ENCODE measurements at places on chromosomes 2 and 18.

DNA sequence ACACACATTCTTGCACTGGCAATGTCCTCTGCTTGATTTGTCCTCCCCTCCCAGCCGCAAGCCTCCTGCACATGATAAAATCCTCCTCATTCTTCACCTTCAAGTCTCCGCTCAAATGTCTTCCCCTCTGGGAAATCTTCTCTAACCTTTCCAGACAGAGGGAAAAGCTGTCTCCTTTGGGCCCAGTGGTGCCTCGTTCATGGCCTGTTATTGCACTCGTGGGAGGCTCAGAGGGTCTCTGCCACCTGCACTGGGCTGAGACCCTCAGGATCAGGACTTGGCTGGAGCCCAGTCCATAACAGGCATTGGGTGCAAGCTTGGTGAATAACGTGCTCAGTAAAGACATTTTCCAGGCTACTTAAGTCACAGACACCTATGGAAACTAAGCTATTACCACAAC is 68.6 kb downstream of the PTGR3 start:
- DNase-seq = no peak

- no peak for DNase-seq
These were observed 27.4 kb downstream of the CDK15 start for GRCh38 chr2:201833781-201834180.

GRCh38 chr18:26919627-26920026 is 54.1 kb upstream of the AQP4 start:
- no peak for DNase-seq

- DNase-seq = no peak
These were observed 87.8 kb upstream of the RBMS1 start for GRCh38 chr2:160581448-160581847.

DNA sequence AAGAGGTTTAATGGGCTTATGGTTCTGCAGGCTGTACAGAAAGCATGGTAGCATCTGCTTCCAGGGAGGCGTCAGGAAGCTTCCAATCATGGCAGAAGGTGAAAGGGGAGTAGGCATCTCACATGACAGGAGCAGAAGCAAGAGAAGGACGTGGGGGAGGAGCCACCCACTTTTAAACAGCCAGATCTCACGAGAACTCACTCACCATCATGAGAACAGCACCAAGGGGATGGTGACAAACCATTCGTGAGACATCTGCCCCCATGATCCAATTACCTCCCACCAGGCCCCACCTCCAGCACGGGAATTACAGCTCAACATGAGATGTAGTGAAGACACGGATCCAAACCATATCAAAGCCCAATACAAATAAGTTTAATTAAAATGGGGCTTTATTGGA is 113.8 kb downstream of the ATL2 start:
- DNase-seq = no peak

DNA sequence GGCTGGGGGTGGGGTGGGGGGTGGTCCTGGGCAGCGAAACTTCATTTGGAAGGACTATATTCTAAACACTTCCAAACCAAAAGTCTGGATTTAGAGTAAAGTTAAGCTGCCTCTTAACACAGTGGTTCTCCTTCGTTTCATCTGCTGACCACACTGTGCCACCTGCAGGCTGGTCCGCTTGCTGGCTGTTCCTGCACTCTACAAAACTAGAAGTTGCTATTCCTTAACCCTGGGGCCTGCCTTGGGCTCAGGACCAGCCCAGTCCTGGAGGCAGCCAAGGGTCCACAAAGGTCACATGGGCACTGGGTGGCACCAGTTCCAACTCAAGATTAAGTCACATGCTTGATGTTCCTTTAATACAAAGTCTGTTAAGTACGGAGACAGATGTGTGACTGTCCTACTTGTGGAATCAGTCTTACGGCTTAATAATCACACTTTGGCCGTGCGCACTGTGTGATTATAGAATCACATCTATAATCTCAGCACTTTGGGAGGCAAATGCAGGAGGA is 195.4 kb downstream of the FAM210A start:
- peak; percentile 50 for DNase-seq

GRCh38 chr2:106105151-106105922 is 88.8 kb downstream of the UXS1 start:
- no peak for DNase-seq

DNA sequence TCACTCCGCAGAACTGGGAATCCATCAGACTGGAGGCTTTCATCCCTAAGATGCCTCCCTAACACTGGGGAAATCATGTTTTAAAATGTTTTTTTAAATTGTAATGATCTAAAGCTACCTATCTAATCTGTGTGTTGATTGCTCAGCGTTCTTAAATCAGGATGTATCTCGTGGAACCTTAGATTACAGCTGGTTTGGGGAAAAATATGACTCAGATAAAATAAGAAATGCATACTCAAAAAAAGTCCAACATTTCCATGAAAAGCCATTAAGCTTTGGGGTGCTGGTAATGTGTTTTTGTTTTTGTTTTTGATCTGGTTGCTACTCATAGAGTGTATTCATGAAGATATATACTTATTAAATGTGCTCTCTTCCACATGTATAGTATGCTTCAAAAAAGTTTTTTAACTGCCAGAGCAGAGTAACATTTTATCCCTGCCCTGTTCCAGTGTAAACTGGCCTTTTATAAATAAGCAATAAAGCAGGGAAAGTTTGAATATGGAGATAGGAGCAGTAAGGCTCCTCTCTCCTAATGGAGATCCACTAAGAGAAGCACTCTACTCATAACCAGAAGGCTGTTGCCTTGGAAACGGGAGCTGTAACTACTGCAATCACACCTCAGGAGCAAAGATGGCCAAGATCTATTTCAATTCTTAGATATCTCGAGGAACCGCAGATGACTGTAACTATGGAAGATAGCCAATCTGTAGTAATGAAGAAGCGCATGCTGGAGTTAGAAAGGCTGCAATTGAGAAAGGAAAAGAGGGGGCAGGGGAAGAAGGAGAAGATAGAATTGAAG is 41.6 kb downstream of the ANKRD44 start:
- DNase-seq = no peak

GRCh38 chr18:13735681-13736080 is 9.2 kb downstream of the RNMT start:
- no peak for DNase-seq

DNA sequence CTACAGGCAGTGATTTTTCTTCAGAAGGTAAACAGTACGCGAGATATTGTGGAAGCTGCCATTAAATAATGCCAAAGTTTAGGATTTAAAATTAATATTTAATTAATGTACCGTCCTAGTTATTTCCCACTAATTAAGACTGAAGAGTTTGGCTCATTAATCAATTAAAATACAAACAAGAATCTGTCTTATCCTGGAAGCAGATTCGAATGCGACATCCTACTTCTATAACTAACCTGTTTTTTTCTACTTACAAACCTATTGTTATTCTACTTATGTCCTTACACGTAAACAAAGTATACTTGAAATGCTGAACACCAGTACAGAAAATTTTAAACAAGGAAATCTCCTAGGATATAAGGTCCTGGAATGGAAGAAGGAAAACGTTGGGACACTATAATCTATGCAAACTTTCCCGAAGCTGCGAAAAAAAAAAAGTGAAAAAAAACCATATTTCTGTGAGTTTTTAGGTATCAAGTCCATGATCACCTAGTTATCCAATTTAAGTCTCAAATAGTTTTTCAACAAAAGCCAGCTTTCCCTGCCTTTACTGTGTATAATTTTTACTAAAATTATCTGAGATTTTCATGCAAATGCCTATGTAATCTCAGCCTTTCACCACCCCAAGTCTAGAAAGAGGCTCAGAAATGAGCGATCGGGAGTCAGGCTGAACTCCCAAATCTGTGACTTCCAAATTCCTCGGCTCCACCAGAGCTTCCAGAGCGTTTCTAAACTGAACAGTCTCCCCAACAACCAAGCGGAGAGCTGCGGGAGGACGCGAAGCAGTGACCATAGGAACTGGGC is 1.2 kb upstream of the C2orf15 start:
- no peak for DNase-seq

DNA sequence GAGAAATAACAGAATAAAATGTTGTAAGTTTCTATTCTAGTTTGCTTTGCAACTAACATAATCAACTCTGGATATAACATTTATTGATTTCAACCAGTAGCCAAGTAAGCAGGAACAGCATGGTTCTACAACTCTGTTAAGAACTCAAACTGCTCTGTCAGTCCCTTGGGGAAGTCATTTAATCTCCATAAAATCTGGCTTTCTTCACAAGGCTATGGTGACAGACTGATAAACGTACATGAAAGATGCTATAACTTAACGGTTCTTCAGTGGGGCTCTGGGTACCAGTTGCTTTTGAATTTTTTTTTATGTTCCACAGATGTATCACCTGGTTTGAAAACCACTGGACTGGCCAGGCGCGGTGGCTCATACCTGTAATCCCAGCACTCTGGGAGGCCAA is 10.3 kb downstream of the PSME4 start:
- DNase-seq = no peak

GRCh38 chr2:8566774-8567468 is 114.9 kb upstream of the ID2 start:
- DNase-seq = no peak

GRCh38 chr2:45664635-45665261 is 13.3 kb downstream of the PRKCE start:
- DNase-seq = no peak

DNA sequence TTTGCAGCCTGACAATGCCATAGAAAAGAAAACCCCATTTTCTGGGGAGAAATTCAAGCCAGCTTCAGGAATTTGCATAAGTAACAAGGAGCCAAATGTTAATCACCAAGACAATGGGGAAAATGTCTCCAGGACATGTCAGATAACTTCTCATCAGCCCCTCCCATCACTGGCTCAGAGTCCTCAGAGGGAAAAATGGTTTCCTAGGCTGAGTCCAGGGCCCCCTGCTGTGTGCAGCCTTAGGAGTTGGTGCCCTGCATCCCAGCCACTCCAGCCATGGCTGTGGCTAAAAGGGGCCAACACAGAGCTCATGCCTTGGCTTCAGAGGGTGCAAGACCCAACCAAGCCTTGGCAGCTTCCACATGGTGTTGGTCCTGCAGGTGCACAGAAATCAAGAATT is 63.7 kb upstream of the FANCL start:
- no peak for DNase-seq

- DNase-seq = no peak
These were observed 84.7 kb downstream of the RBMS1 start for GRCh38 chr2:160408959-160409291.

DNA sequence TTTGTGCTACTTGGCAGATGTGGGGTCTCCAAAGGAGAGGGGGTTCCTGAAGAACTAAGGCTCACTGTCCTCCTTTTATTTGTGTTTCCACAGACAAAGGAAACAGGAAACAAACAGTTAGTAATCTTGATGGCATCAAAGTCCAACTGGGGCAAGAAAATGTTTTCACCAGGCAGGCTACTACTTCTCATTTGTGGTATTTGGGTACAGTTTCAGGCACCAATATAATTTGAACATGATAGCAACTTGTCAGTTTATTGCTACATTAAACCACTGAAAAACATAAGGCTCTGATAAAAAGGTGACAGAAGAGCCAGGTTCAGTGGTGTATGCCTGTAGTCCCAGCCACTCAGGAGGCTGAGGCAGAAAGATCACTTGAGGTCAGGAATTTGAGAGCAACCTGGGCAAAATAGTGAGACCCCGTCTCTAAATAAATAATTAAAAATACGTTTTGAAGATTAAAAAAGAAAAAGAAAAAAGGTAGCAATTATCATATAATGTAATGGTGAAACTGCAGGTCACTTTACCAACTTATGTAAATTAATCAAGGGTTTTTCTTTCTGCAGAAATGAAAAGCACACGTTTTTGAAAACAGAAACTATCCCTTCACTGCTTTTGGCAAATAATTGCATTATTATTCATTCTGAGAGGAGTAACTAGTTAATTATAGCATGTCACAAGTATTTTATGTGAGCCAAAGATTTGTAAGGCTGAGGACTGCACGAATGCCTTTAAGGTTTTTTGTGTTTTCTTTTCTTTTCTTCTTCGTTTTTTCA is 157.5 kb upstream of the CAVIN2 start:
- no peak for DNase-seq

- no peak for DNase-seq
These were observed 585.0 kb downstream of the BCL11A start for GRCh38 chr2:59968441-59968840.

DNA sequence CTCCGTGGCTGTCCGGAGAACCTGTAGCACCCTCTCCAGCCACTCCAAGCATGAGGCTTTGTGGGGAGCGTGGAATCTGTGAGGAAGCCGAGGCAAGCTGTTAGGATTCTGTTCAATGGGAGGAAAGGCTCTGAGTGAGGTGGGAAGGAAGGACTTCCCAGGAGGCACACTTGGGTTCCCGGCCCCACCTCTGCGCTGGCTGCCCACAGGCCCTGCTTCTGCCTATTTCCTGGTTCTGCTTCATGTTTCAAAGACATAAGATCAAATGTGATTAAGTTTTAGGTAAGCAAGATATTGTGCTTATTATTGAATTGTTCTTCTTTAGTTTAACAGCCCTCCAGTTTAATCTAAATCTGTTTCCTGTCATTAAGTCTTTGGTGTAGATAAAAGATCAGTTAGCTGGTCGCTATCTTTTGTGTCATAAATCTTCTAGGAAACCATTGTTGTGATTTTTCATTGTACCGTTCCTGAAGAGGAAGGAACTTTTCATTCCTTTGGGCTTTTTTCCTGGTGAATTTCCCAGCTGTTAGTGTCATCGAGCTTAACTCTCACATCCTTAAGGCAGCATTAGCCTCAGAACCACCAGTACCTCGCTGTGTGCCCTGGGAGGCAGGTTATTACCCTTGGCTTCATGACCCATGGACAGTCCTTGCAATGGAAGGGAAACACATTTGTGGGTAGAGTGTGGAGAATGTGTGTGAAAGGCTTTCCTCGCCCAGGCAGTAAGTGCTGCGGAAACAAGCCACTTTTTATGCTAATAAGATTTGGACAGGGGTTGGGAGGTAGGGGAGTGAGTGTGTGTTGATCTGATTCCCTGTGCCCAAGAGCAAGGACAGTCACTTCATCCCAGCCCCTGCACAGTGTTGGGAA is 61.9 kb upstream of the ALPP start:
- DNase-seq = peak; percentile 9

- no peak for DNase-seq
These were observed 91.5 kb downstream of the LIMS1 start for GRCh38 chr2:108625828-108626195.

GRCh38 chr2:113010088-113010487 is 4.8 kb downstream of the IL36A start:
- DNase-seq = no peak

Data from GF-D8 (cell line).